ENCODE measurements at places on chromosomes 1 and 21. TPM values are rescaled to one million over a fixed set of nuclear protein-coding genes. Genes with fewer than 3 reads are reported as not detected.

DNA sequence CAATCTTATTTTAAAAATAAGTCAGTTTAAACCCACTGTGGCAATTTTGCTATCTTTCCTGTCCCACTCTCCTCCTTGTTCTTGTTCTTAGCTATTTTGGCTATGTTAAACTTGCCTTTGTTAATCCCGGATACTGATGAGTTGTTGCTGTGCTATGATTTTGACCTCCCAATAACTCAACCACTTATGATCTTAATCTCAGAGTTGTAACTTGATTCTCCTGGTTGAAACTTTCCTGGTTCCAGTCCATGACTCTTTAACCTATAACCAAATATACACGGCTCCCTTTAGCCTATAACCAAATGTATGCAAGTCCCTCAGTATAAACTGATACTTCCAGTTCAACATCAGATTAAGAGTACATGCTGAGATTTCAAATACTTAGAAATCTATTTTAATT lies 15.6 kb upstream of the ACADM start:
- DNase-seq: no peak

DNA sequence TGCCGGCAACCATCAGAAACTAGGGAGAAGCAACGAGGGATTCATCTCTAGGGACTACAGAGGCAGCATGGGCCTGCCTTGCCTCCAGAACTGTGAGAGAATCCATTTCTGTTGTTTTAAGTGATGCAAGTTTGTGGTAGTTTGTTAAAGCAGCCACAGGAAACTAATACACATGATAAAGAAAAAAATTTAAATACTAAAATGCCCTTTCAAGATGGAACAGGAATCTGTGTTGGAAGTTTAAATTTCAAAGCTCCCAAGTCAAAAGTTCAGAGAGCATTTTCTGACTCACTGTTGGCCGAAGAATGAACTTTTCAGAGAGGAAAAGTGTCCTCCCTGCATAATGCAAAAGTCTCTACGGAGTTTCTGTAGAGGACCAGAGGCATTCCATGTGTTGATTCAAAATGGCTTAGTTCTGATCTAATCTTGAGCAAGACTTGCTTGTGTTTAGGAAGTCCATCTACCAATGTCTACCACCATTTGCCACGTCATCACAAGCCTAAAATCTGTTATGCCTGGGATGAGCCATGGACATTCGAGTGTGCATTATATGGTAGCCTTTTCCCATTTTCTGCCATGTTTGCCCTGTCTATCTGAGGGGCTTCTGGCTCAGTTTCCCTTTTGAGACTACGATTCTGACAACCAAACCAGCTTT lies 22.4 kb upstream of the ARHGAP29 start:
- DNase-seq: no peak

GRCh38 chr1:160085686-160086455 lies 4.5 kb downstream of the KCNJ9 start:
- peak; percentile 74 for DNase-seq

GRCh38 chr21:26588446-26588845 lies 15.4 kb upstream of the CYYR1 start:
- DNase-seq: no peak

DNA sequence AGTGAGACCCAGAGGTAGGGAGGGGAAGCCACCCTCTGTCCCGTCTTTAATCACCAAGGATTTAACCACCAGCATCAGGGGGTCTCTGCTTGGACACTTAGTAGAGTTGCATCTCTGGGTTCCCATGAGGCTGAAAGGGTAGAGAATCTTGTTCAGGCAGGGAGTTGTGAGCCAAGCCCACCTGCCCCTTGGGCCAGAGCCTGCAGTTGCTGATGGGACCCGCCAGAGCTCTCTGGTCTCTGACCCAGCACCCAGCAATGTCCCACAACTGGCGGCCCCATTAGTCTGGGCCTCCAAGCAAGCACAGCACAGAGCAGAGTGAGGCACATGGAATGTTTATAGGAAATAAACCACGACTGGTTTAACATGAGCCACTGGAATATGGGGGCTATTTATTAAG lies 166.3 kb downstream of the TRIM33 start:
- peak; percentile 28 for DNase-seq

- DNase-seq: no peak
Measured at GRCh38 chr1:225476538-225476988, 48.7 kb upstream of the LBR start.

DNA sequence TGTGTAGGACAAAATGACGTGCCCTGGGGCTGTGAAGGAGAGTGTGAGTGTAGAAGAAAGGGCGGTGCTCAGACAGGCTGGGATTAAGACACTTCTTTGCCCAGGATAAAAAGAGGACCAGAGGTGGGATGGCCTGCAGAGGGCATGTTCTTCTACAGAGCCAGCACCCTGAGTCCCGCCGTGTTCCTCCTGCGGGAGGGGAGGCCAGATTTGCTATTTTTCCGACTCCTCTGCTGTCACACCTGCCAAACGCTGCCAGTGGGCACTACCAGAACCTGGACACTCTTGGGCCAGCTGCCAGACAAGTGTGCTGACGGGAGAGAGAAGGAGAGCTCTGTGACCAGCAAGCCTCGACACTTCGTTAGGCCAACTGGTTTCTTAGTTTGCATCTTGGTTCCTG lies 206.4 kb downstream of the PLD5 start:
- no peak for DNase-seq

- DNase-seq: no peak
Measured at GRCh38 chr1:205013683-205014367, 29.2 kb upstream of the CNTN2 start.

CFAP45 gene
- not detected for total RNA-seq

DNA sequence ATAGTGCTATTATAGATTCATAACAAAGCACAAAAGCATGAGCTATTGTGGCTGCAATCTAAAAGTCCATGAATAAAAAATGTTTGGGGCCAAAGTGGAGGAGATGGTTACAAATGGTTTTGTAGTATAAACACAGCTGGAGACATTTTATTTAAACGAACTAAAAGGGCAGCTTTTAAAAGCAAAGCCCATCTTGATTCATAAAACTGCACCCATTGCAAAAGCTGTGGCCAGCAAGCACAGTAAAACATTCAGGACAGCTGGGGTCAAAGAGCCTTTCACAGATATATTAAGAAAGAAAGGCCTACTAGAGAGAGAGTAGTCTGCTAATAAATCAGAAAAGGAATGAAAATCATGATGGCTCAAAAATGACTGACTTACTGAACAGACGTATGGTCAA lies 520.8 kb downstream of the NUF2 start:
- DNase-seq: no peak

DNA sequence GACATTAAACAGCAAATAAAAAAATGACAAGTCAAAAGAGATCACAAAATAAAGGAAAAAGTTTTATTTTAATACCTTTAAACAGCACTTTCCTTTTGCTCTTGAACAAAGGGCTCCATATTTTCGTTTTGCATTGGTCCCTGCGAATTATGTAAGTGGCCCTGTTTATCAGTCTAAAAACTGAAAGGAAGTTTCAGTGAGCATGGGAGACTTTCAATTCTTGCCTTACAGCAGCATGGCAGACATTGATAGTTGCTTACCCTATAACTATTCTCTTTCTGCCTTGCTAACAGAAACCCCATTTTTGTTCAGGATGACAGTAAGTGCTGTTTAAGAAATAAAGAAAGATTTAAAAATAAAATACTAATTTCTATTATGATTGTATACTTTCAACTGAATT lies 5.2 kb upstream of the SH3GLB1 start:
- DNase-seq: no peak

RAP1GAP gene
- not detected for total RNA-seq

Measured in myocyte (in vitro differentiated cells).